ENCODE measurements at places on chromosomes 4 and X. TPM values are rescaled to one million over a fixed set of nuclear protein-coding genes. Genes with fewer than 3 reads are reported as not detected.

Gene PDGFRA
- total RNA-seq: 28.4 TPM

Gene CXCL9
- total RNA-seq: not detected

Gene XAGE1A
- total RNA-seq: not detected

Gene GPR143
- total RNA-seq: 6.4 TPM

Gene GAGE12E
- total RNA-seq: not detected

Gene NHSL2
- 13.6 TPM for total RNA-seq

DNA sequence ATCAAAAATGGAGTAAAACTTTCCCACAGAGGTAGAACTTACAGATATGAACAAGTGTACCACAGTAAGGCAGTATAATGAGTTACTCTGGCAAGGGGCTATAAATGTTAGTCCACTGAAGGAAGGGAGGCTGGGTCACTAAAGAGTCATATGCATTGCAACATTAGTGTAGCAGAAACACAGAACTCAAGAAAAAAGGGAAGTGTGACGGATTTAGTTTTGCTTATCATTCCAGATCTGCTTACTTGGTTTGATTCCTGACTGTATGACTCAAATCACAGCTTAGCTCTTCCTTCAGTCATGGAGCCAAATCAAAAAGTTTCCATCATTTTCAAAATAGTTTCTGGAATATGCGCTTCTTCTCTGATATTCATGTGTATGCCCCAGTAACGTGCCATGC is 148.7 kb downstream of the FSTL5 start:
- no peak for DNase-seq

DNA sequence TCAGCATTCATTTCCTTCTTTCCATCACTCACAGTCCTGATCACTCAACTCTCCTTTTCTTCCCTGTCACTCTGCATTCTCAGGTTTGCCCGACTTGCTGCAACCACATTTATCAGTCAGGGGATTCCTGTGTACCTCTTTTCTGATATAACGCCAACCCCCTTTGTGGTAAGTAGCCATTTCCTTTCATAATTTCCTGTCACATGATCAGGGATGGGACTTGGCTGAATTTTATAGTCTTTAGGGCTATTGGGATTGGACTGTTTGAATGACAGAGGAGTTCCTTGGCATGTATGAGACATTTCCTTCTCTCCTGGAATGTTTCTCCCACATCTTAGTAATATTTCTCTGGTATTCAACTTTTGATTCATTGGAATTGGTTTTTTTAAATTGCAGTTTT is 11.0 kb downstream of the PGM2 start:
- no peak for DNase-seq

GRCh38 chr4:19675172-19675811 is 576.4 kb upstream of the SLIT2 start:
- no peak for DNase-seq

DNA sequence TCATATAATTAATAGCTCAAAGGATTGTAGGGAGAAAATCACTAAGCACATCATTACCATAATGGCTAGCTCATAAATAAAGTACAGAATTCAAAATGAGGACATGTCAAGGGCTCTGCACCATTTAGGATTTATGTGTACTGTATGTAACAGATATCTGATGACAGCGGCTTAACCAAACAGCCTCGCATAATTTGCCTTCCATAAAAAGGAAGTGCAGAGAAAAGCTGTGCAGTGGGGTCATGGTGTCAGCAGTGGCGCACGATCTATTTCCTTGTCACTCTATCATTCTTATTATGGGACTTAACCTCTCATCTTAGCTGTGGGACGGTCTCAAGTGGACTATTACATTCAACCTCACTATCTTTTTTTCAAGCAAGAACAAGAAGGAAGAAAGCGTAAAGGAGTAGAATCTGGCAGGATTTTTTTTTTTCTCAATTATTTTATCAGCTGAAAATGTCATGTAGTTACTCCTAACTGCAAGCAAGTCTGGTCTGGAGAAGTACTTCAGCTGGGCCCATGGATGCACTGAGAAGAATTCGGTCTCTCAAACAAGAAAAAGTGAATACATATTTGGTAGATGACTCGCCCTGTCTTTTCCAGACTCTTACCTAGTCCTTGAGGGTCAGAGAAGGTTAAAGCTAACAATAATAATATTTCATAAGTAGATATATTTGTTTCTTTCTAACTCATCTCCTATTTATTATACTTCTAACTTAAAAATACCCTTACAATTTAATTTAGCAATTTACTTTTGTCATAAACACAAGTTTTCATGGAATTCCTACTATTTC is 94.6 kb downstream of the COX18 start:
- DNase-seq: no peak

- DNase-seq: no peak
Measured at GRCh38 chr4:118967393-118967792, 78.7 kb downstream of the SYNPO2 start.

DNA sequence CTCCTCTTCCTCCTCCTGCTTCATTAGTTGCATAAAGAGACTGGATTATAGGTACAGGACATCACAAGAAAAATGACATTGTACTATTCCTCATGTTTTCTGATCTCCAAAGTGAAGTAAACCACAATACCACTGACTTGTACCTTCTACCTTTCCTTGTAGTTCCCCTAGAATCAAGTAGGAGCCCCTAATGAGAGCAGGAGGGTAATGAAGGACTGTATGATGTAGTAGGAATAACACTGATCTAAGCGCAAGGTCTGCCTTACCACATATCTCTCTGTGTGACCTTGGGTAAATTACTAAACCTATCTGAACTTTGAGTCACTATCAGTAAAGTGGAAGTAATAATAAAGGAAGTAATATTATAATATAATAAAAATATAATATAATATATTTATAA is 3.6 kb downstream of the VSIG4 start:
- no peak for DNase-seq

Data from dorsolateral prefrontal cortex (tissue), 122 donors.